ENCODE measurements at places on chromosomes 7 and 10.

GRCh38 chr7:150903606-150904005, 51.3 kb downstream of the AOC1 start:
- no peak for DNase-seq

GRCh38 chr10:104033401-104033930, 52.2 kb downstream of the COL17A1 start:
- no peak for DNase-seq

GRCh38 chr7:112594397-112594796, 113.6 kb downstream of the LSMEM1 start:
- no peak for DNase-seq

DNA sequence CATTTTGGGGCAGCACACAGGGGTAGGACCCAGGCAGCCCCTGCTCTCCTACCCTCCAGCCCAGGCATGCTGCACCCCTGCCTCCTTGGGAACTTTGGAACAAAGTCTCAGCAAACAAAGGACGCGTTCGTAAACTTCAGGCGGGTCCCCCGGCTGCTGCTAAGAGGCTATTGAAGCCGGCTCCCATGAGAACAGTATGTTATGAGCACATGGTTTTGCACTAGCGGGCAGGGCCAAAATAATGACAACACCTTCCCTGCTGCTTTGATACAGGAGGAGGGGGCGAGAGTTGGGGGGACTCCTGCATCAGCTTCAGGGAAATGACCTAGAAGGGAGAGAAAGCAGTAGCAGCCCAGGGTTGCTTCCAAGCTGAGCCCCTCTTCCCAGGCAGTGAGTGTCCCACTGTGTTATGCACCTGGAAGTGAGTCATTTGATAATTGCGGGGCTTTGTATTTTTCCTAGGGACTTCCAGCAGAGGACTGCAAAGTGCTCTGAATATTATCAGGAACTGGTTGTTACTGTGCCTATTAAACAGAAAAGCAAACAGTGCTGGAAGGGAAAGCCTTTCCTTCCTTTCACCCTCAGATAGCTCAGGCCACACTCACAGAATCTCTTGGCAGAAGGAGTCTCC, 6.9 kb downstream of the ITPRIP start:
- no peak for DNase-seq

- no peak for DNase-seq
These were observed 418.3 kb downstream of the PAXIP1 start for GRCh38 chr7:154584352-154585252.

- DNase-seq = no peak
These were observed 30.0 kb downstream of the EEPD1 start for GRCh38 chr7:36182854-36183604.

DNA sequence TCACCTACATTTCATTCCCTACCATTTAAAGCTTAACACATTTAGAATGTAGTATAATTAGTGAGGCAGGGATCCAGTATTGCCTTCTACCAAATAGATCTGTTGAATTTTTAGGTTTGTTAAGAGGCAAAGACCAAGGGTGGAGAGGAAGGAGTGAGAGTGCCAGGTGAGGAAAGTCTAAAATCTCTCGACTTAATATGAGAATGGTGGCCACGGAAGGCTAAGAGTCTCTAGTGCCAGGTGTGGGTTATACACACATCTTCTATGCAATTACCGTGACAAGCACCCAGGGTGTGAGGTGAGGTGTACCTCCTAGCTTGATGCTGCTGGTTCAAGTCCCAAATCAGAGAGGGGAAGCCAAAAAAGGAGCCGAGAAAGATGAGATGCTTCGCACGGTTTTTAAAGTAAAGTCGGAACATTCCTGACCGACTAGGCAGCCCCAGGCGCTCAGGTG, 439 bp downstream of the IQUB start:
- peak; percentile 21 for DNase-seq

DNA sequence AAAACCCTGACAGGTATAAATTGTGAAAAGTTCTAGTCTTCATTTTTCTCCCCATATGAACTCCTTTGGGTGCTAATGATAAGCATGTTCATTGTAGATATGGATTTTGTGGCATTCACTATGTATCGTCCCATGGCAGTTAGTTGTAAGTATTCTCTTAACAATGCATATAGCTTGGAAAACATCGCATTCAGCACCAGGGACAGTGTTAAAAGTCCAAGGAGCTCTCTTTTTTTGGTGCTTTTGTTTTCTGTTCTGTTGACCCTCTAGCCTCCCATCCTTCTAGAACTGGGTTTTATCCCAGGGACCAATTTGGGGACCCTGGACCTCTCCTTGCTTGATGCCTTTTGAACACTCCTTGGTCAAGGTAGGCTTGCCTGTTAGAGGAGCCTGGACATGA, 37.7 kb downstream of the INSYN2A start:
- no peak for DNase-seq

GRCh38 chr7:48628793-48629349, 295.5 kb upstream of the CDC14C start:
- DNase-seq = no peak
